Cardiac muscle cell (in vitro differentiated cells and primary cell): ENCODE measurements at places on chromosomes 12 and 14.

DNA sequence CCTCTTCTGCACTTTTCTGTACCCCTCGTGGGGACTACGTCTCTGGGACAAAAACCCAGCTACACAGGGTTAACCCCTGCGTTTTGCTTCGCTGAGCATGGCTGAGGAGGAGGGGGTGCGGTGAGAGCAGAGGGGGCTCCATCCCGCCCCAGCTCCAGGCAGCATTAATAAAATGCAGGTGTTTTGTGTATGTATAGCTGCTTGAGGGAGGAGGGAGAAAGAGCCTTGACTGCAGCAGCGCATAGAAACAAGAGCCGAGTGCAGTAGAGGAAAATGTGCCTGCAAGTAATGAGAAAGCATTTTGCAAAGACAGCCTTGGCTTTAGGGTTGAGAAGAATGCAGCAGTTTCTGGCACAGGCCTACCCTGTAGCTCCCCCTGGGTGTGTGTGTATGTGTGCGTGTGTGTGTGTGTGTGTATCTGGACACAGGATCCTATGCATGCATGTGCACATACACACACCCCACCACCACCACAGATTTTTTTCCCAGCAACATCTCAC lies 103.9 kb downstream of the ZFP36L1 start:
- peak; percentile 77 for DNase-seq

DNA sequence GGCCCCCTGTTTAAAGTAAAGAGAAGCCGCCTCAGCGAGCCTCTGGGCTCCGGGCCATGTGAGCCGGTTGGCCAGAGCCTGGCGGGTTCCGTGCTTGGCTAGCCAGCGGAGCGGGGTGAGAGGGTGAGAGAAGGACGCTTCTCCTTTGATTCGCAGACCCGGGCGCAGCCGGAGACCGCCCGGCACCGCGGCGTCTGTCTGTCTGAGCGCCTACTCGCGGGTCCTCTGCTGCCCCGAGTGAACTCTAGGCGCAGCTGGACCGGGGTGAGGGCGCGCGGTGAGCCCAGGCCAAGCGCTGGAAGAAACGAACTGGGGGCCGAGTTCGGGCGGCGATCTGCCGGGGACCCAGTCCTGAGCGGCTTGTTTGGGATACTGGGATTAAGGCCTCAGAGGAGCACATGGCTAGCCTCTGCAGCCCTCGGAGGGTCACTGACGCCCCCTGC lies 41.4 kb upstream of the TBX5 start:
- DNase-seq = peak; percentile 70

DNA sequence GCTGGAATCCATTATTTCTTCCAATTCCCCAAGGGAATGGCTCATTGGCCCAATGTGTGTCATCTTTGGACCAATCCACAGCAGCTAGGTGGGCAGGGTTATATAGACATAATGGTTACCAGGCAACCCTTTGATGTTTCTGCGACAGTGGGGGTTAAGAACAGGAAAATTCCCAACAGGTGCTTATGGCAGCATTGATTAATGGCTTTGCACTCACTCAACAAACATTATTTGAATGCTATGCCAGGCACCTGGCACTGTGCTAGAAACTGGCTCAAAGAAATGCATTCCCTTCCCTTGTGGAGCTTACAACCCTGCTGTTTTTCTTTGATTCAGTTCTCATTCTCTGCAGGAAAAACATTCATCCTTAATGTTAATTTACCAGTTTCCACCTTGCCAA lies 1221.0 kb downstream of the AACS start:
- no peak for DNase-seq

GRCh38 chr12:24822121-24822899 lies 126.6 kb downstream of the BCAT1 start:
- peak; percentile 88 for DNase-seq

GRCh38 chr14:22883173-22883976 lies at the start of gene REM2:
Gene REM2, plus strand, starts transcription at chr14:22883222. Its CDS starts 66 bp downstream, at chr14:22883288.
- no peak for DNase-seq

GRCh38 chr14:33359288-33359881 lies 420.7 kb downstream of the NPAS3 start:
- no peak for DNase-seq

DNA sequence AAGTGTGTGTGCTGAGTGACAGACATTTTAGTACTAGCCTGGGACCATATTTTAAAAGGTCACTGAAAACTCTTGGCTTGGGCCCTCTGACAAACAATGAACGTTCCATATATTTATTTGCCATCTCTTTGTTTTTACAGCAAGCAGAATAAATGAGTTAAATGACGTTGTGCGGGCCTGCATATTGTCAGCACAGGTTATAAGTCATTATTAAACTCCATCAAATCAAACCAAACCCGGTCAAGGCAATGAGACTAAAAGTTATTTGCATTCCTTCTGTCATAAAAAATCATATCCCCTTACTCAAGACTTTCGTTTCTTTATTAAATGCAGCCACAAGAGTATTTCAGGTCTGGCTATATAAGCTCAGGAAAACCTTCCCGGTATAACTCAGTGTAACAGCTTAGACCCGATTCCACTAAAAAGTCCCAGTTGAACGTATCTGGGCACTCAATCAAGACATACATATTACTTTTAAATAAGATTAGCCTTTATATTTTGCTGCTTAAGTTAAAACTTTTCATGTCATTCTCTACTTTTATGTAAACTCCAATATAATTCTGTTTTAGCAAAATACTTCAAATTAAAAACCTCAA lies 84.9 kb downstream of the DICER1 start:
- DNase-seq = no peak

GRCh38 chr12:53254816-53255545 lies 13.1 kb upstream of the ESPL1 start:
- DNase-seq = no peak

GRCh38 chr12:112891093-112892024 lies 15.4 kb upstream of the OAS1 start:
- no peak for DNase-seq

DNA sequence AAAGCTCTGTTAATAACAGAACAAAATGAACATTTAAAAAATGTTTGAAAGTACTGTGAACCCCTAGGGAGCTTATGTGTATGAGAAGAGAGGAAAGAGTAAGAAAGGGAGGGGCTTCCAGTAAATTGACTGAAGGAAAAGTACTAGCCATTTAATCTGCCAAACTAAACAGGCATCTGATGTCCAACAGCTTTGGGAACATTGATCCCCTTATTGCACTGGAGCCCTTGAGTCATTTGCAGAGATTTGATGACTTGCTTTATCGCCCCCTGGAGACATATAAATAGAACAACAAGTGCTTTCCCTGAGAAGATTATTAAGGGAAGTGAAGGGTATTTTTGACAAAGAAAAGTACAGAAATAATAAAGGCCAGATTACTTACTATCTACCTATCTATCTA lies 319.3 kb upstream of the NOVA1 start:
- peak; percentile 24 for DNase-seq

- DNase-seq = no peak
Measured at GRCh38 chr14:101821528-101821927, 60.0 kb downstream of the PPP2R5C start.

DNA sequence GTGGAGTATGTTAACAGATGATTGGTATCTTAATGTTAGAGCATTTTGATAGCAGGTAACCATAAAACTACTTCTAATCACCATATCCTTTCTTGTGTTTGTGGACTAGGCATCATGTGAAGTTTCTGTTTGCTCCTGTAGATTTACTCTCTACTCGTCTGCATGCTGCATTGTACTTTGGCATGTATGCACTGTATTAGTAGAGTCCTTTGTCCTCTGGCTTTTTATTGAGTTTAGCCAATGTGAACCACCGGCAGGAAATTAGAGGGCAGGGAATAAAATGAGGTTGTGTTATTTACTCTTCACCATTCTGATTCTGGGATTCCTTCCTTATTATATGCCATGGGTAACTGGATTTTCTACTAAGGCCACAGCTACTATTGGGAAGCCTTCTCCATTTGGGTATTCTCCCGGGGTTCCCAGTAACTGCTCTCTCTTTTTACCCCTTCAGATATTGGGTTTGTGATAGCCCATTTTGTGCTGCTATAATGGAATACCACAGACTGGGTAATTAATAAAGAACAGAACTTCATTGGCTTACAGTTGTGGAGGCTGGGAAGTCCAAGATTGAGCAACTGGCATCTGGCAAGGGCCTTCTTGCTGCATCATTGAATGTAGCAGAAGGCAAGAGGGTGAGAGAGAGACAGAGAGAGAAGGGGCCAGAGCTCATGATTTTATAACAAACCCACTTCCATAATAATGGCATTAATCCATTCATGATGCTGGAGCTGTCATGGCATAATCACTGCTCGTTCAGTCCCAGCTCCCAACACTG lies 22.4 kb downstream of the FAM177A1 start:
- DNase-seq = no peak

GRCh38 chr14:58912799-58913432 lies 275.2 kb downstream of the DACT1 start:
- DNase-seq = no peak

DNA sequence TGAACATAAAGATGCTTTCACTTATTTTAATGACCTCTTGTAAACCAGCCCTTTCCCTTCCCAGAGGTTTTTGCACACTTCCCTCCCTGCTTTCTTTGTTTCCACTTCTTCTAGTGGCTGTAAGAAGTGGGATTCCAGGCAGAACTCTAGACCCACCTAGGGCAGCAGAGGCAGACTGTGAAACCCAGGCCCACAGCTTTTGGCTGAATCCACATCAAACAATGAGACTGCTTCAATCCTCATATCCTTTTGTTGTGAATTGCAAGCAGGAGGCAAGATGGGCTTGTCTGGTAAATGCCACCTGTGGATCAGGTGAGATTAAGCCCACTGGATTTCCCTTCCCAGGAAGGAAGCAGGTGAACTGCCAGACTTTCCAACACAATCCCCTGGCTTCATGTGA lies 12.8 kb downstream of the CCDC177 start:
- DNase-seq = no peak

DNA sequence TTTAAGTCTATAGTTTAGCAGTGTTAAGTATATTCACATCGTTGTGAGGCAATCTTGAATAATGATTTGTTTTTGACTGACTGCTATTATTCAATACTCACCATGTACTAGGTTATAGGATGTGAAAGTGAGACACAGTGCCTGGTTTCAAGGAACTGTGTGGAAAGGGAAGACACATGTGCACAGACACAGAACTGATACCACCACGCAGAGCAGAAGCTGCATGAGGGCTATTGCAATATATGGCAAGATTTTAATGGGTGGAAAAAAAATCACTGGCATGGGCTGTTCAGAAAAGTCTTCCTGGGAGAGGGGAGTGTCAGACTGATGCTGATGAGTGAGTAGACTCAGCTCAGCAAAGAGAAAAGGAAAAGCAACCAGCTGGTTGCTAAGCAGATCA lies 10.4 kb downstream of the SLC7A8 start:
- no peak for DNase-seq

DNA sequence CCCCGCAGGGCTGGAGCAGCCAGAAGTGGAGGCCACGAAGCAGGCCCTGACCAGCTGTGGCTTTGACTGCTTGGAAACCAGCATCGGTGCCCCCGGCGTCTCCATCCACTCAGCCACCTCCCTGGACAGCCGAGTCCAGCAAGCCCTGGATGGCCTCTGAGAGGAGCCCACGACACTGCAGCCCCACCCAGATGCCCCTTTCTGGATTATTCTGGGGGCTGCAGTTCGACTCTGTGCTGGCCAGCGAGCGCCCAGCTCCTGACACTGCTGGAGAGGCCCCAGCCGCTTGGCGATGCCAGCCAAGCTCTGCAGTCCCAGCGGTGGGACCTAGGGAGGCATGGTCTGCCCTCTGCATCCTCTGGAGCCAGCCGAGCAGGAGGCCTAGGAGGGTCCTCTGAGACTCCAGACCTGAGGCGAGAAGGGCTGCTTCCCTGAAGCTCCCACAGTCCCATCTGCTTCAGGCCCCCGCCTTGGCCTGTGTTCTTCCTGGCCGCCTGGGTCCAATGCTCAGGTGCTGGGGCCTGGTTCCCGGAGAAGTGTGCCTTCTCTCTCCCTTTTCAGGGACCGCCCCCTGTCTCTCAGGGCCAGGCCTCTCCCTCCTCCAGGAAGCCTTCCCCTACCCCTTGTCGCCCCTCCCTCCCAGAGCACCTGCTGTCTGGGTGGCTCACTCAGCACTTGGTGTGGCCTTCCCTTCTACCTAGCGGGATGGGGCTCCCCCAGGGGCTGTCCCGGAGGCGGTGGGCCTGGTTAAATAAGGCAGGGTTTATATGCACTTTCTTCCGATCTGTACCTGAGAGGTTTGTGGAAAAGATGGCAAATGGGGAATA lies 23.0 kb downstream of the MVK start:
- DNase-seq = no peak

- DNase-seq = no peak
Measured at GRCh38 chr12:55777856-55778255, 34.9 kb downstream of the GDF11 start.

DNA sequence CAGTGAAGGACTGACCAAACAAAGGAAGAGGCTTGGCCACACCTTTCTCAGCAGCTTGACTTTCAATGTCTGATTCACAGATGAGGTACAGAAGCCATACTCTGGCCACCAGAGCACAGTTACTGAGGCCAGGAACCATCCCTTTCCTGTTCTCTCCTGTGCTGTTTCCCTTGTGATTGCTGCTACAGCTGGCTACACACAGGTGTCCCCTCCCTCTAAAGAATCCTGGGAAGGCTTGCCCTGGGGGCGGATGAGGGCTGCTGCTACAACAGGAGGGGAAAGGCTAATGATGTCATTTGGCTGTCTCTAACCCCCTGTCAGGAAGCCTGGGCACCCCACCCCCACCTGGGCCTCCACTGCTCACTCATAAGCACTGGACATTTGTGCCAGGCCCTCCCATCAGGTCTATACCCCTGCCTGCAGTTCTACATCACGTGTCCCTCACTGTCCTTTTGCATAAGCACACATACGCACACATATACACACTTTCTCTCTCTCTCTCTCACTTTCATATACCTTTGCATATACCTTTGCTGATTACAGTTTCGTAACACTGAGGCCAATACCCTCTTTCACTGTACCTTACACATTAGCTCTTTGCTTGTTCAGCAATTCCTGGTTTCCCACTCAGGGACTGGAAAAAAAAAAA lies 41.4 kb downstream of the PRPF40B start:
- DNase-seq = no peak

DNA sequence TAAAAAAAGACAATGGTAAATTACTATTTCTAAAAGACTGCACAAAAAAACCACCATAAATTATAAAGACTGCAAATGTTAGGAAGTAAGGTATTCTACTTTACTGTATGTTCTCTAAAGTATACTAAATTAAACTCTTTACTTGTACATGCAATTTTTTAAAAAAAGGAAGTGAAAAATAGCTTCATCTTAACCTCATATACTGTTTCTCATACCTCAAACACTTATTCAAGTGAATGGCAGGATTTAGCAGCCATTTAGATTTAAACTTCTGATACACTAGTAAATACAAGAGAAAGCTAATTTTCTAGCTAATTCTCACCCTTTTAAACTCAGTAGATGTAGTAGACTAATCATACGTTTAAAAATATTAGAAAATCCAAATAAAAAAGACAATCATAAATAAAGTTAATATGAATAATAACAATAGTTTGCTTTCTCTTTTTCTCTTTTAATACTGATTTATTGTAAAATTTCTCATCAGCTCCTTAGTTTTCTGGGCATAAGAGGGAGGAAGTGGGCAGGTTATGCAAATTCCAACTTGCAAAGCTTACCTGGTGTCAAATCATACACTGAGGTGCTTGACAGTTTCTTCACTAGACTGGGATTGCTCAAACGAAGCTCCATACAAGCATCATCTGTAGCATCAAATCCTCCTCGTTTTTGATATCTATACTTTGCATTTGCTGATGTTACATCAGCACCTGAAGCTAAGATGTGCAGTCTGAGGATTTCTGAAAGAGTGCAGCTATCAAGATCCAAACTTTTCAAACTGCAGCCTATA lies 71.0 kb upstream of the CFL2 start:
- DNase-seq = no peak
